Fibroblast of skin of abdomen (primary cell): ENCODE measurements at places on chromosomes 3 and 15.
A peak's percentile ranks its signal among the peaks of the same experiment; 100 is the strongest.

- peak; percentile 20 for DNase-seq
Observed at GRCh38 chr3:197226179-197226578, 72.2 kb downstream of the DLG1 start.

GRCh38 chr15:39165020-39165706, 415.7 kb upstream of the THBS1 start:
- peak; percentile 86 for DNase-seq

- DNase-seq: no peak
Observed at GRCh38 chr3:18223974-18224373, 201.2 kb downstream of the SATB1 start.

DNA sequence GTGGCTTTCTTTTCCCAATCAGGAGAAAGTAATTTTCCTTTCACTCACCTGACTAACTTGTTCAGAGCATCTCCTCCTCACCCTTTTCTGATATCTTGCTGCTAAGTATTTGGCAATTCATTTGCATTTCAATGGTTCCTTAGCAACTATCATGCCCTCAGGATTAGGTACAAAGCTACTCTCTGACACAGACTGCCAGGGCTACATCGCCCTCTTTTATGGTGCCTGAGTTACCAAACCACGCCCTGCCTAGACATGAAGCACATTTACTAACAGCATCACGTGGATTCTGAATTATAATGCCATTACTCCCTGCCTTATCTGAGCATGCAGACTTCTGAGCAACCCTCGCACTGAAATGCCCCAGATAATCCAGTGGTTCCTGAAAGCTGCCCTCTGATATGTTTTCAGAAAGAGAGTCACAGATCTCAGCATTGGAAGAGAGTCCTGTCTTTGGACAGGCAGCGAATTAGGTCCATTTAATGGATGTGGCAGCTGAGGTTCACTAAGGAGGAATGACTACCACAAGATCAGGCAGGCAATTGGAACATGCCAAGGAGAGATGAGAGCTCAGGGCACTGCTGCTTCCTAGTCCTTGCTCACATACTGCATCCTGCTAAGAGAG, 14.5 kb downstream of the EPHB1 start:
- DNase-seq: no peak

DNA sequence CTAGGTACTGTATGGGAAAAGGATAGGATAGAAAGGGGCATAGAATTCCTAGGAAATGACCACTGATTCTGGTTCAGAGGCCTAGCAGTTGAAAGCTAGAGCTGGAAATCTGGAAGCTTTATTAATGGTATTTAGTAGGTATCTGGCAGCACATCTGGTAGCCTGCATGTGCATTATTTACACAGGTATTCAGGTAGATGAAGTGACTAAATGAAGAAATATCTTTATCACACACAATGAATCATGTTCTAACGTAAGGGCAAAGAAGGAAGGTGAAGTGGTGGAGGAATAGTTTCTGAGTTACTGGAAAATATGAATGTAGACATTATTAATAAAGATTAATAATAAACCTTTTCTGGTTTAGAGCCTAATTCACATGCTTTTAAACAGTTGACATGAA, 119.9 kb downstream of the MBNL1 start:
- DNase-seq: no peak

- no peak for DNase-seq
Observed at GRCh38 chr15:41443275-41443674, 26.4 kb downstream of the RTF1 start.

- no peak for DNase-seq
Observed at GRCh38 chr15:32878869-32879805, 161.3 kb downstream of the GREM1 start.

GRCh38 chr15:33027306-33028035, 167.0 kb downstream of the FMN1 start:
- DNase-seq: no peak

GRCh38 chr3:4475804-4476203, 8.7 kb upstream of the SUMF1 start:
- DNase-seq: no peak

DNA sequence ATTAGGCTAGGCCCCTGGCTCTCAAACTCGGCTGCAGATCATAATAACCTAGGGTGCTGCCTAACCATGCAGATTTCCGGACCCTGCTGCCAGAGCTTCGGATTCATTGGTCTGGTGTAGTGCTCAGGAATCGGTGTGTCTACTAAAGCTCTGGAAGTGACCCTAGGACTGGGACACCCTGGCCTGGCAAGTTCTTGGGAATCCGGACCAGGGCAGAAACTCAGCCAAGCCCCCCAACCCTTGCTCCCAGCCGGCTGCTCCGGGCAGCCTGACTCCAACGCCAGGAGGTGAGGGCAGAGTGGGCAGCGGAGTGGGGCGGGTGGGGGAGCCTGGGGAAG, 23.0 kb downstream of the IGDCC3 start:
- DNase-seq: no peak

DNA sequence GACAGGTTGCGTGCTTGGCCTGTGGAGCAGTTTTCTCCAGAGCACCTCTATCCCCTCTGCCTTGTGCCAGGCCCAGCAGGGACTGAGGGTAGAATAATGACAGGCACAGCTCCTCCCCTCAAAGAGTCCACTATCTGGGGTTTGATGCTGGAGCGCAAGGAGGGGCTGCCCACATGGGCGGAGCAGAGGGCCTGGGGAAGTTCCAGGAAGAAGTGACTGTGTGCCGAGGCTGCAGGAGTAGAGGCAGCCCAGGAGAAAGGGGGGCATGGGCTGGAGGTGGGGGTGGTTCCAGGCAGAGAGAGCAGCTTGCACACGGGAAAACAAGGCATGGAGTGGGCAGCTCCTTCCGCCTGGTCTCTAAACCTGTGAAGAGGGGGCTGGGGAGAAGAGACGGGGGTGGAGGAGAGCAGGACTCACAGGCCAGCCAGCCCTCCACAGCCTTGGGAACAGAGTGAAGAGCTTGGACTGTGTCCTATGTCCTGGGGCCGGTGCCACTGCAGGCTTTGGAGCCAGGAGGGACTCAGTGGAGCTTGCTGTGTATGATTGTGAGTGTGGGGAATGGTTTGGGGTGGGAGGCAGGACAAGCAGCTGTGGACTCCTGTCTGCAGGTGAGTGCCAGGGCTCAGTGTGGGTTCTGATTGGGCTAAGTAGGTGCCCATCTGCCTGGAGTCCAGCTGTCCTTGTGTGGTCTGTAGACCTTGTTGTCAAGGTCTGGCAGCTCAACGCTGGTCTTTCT, 48.1 kb downstream of the APBA2 start:
- no peak for DNase-seq
